ENCODE measurements at places on chromosomes 13 and 19.

GRCh38 chr19:45474606-45475521 lies 7.1 kb downstream of the FOSB start:
- DNase-seq: no peak

DNA sequence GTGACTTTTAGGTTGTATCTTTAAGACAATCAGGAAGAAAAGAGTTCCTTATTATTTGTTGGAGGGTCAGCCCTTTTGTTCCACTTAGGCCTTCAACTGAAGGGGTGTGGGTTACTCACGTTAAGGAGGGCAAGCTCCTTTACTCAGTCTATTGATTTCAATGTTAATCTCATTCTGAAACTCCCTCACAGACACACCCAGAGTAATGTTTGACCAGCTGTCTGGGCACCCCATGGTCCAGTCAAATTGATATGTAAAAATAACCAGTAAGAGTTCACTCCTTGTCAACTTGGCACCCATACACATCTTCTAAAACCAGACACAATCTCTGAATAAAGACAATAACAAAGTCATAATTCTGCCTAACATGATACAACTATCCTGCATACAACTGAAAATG lies 292.9 kb downstream of the KLF5 start:
- no peak for DNase-seq

DNA sequence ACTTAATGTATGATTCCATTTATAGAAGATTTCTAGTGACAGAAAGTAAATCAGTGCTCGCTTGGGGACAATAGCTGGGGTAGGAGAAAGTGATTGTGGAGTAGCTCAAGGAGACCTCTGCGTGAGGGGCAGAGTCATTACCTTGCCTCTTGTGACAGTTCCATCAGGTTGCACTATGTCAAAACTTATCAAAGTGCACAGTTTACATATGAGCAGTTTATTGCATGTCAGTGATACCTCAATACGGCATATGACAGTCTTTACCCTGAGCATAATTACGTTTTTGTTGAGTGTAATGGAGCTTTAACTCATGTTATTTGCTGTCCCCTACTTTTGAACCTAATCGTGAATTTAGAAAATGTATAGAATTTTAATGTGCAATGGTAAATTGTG lies 15.0 kb downstream of the ARHGEF7 start:
- DNase-seq: no peak

DNA sequence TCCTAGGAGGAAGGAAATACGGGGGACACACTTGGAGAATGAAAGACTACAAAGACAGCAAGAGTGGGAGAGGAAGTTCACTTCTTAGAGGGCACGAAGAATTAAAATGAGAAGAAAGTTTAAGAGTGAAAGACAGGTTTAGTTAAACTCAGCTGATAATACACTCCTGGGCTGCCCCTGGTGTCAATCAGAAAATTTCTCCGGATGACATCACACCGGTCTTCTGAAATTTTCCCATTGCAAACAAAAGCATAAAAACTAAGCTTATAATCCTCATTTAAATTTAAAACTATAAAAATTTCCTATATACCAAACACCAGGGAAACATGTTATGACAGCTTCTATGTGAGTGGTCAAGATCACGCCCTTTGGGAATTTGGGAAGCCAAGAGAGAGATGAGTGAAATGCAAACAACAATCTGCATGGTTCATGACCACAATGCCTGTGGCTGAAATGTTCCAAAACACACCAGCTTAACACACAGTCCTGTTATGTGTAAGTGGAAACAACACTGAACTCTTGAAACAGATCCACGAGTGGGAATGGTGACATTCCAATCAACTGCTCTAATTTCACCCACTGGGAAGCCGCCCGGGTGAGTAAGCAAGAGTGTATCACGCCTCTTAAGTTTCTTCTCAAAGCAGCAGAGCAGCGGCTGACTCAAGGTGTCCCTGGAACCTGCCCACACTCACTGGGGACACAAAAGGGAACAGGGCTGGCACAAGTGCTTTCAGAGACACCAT lies 49.0 kb downstream of the BRD4 start:
- no peak for DNase-seq

All from iPS DF 6.9 (cell line).